NCI-H1092 (cell line): ENCODE measurements at places on chromosomes 13 and 19.

- no peak for DNase-seq
Observed at GRCh38 chr19:28497137-28497536, 715.8 kb downstream of the UQCRFS1 start.

DNA sequence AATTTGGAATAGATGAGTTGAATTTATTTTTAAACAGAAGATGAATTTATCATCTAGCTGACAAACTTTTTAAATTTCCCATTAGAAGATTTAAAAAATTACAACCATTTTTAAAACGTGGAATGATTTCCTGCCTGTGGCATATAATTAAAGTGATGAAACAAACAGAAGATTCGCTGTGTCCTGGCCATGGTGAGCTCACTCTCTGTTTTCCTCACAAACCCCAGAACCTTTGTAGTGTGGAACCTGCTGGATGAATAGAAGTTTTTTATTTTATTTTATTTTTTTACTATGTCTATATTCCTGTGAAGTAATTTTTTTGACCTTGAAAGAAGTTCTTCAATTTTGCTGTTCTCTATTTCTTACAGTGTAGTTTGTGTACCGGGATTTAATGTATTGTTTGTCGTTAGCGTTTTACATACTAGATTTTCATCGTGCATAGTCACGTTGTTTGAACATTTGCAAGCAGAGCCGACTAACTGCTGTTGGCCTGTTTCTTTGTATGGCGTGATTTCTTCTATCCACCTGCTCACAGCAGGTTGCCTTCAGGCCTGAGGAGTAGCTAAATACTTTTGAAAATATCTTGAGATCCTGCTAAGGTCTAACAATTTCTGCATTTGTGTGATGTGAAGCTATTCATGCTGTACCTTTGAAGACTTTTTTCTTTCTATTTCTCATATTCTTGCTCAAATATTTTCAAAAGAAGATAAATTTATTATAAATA lies 149.2 kb downstream of the GGACT start:
- peak; percentile 31 for DNase-seq

DNA sequence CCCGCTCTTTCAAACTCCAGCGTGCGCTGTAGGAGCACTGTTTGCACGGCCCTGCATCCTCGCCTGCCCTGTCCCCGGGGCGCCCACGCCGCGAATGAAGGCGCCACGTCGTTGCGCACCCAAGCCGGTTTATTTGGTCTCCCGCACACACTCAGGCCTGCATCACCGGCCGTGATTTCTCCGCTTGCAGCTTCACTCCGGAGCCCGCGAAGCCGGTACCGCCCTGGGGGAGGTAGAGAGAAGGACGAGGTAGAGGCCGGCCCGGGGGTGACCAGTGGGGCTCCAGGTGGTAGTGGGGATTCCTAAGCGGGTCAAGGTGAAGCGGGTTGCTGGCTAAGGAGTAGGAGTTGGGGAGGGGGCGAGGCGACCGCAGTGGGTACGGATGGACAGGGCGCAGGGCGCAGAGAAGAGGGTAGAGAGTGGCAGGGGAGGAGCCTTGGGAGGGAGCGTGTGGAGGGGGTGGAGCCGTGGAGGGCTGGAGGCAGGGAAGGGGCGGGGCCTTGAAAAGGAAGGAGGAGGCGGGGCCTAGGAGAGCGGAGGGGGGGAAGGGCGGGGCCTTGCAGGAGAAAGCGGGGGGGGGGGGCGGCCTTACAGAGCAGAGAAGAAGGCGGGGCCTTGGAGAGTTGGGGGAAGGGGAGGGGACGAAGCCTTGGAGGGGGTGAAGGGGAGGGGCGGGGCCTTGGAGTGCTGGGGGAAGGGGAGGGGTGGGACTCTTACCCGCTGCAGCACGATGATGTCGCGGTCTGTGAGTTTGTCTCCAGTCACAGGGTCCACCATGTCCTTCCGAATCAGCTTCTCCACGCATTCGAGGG lies 24.6 kb downstream of the NOSIP start:
- no peak for DNase-seq

DNA sequence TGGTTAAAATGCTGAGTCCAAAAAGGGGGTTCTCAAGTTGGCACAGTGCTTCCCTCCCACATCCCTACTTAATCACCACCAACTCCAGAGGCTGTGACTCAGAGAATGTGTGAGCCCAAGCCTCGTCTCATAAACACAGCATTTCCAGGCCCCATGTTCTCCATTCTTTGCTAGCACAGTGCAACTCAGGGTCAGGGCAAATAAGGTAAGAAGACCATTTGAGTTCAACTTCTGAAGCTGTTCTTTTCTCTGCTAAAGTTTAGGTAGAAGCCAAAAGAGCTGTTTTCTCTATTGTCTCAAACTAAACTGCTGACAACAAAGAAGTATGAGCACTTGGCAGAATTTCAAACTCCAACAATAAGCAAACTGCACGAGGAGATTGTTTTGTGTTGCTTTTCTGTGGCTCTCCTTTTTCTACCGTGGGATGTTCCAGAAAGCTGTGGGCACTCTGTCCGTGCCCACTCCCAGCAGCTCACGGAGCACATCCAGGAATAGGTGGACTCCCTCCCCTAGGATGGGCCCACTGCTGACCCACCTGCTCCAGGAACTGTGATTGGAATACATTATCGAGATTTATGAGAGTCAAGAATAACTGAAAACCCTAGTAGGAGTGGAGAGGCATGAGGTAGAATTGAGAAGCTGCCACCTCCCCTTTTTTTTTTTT lies 494.3 kb downstream of the COG6 start:
- DNase-seq: no peak

- peak; percentile 5 for DNase-seq
Observed at GRCh38 chr13:27712421-27712820, 79.9 kb upstream of the GSX1 start.

DNA sequence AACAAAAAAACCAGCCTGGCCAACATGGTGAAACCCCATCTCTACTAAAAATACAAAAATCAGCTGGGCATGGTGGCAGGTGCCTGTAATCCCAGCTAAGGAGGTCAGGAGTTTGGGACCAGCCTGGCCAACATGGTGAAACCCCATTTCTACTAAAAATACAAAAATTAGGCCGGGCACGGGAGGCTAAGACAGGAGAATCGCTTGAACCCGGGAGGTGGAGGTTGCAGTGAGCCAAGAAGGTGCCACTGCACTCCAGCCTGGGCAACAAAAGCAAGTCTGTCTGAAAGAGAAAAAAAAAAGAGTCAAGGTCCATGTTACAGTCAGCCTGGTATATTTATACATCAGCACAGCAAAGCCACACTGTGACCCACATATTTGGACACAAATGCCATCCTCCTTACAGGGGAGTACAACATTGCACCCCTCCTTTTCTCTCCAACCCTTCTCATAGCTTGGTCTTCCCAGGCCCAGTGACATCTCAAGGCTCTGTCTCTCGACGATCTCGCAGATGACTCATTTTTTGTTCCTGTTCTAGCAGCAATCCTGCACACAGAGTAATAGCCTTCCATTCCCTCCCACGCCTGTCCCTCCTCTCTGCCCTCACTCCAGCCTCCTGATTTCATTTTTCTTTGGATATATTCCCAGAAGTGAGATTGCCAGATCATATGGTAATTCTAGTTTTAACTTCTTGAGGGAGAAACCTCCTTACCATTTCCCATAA lies 21.0 kb upstream of the DPP9 start:
- no peak for DNase-seq

- DNase-seq: no peak
Observed at GRCh38 chr13:46475541-46475991, 77.4 kb upstream of the LRCH1 start.

GRCh38 chr19:48351341-48351752 lies 12.4 kb downstream of the TMEM143 start:
- no peak for DNase-seq

- no peak for DNase-seq
Observed at GRCh38 chr13:66927562-66927961, 302.6 kb downstream of the PCDH9 start.

- DNase-seq: no peak
Observed at GRCh38 chr13:33617055-33617454, 200.9 kb upstream of the RFC3 start.

DNA sequence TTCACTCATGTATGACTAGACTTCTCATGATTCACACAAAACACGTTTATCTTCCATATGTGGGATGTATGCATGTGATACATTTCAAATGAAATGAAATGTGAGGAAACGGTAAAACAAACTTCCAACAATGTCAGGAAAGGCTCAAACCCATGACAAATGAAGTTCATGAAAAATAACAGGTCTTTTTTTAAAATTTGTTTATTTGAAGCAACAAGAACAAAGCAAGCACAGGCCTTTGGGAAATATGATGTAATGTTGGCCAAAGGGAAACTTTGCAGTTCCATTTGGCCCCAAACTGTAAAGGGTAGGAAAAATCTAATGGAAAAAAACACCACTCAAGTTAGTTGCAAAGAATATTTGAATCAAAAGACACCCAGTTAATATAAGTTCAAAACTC lies 463.8 kb upstream of the ARGLU1 start:
- no peak for DNase-seq

DNA sequence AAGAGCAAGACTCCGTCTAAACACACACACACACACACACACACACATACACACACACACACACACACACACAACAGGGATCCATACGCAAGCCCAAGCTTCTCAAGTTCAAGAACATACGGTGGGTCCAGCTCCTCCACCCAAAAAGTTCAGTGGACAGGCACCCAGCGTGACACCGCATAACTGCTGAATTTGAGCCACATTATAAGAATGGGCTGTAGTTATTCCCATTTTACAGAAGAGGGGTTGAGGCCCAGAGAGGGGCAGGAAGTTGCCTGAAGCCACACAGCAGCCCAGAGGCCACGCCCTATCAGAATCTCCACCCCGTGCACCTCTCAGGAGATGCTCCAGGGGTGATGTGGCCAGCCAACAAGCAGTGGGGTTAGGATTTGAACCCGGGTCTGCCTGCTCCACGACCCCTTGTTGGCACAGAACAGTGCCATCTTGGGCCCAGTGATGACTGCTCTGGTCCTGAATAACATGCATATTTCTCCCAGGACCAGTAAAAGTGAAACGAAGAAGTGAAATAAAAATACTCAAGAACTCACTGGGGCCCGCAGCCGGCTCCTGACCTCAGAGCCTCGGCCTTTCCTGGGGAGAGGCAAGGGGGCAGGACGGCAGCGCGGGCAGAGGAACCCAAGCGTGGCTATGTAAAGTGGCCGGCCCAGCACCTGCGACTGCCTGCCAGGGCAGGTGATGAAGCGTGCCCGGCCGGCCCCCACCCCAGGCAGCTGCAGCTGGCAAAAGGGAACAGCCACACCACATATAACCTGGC lies 61.9 kb downstream of the AP1M1 start:
- DNase-seq: no peak

- no peak for DNase-seq
Observed at GRCh38 chr19:28397306-28397705, 815.6 kb downstream of the UQCRFS1 start.

GRCh38 chr19:17576758-17577456 lies 21.5 kb downstream of the COLGALT1 start:
- no peak for DNase-seq

DNA sequence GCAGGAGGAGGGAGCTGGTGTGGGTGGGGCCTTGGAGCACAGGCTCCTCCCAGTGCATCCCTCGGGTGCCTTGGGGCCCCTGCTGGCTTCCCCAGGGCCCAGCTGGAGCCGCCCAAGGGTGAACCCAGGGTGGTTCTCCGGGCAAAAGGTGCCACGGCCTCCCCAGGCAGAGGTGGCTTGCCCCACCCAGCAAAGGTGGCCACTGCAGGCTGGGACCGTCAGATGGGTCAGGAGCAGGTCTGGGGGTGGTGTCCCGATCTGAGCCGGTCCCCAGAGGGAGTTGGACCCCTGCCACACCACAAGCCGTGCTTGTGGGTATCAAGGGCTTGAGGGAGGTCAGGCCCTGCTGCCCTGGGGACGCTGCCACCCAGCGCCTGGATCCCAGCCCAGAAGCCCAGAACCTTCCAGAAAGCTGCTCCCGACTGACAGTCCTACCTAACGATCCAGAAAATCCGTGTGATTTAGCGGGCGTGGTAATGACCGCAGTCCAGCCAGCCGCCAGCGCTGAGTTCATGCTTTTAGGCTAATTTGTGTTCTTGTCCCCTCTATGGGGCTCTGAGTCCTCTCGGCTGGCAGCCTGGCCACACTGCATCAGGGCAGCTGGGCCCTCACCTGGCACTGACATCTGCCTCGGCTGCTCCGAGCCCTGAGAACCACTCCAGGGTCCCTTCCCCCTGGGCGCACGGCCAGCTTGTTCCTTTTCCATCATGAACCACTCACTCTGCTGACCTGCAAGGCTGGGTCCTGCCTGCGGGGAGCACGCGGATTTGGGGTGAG lies 5.0 kb upstream of the GRIN3B start:
- peak; percentile 74 for DNase-seq

GRCh38 chr13:33624740-33625139 lies 193.2 kb upstream of the RFC3 start:
- DNase-seq: no peak
